ENCODE measurements at places on chromosomes 1 and 21.

- DNase-seq: no peak
Observed at GRCh38 chr1:151013518-151013917, 5.3 kb downstream of the PRUNE1 start.

DNA sequence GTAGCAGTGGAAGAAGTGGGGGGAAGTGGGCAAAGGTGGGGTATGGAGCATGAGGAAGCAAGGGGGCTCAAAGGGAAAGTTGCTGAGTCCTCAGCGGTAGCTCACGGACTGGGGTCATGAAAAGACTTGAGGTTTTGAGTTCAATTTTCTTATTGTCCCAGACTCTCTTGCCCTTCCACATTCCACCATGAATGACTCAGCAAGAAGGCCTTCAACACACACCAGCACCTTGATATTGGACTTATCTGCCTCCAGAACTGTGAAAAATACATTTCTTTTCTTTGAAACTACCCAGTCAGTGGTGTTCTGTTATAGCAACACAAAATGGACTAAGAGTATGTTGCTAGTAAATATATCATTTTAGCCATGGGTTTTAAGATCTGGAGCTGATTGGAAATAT lies 17.3 kb upstream of the RHBDL2 start:
- DNase-seq: no peak

DNA sequence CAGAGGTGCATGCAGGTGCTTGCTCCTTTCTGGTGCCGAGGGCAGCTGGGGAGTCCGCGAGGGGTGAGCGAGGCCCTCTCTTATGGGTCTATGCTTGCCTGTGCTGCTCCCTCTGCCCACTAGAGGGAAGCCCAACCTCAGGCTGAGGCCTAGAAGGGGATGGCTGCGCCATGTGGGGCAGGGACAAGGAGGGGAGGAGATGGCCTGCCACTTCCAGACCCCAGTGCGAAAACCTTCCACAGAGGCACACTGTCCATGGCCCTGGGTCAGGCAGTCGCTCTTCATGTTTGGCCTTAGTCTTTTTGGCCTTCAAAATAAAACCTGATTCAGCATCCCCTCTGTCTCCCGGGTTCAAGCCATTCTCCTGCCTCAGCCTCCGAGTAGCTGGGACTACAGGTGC lies 14.0 kb downstream of the RHBG start:
- DNase-seq: peak; percentile 82

DNA sequence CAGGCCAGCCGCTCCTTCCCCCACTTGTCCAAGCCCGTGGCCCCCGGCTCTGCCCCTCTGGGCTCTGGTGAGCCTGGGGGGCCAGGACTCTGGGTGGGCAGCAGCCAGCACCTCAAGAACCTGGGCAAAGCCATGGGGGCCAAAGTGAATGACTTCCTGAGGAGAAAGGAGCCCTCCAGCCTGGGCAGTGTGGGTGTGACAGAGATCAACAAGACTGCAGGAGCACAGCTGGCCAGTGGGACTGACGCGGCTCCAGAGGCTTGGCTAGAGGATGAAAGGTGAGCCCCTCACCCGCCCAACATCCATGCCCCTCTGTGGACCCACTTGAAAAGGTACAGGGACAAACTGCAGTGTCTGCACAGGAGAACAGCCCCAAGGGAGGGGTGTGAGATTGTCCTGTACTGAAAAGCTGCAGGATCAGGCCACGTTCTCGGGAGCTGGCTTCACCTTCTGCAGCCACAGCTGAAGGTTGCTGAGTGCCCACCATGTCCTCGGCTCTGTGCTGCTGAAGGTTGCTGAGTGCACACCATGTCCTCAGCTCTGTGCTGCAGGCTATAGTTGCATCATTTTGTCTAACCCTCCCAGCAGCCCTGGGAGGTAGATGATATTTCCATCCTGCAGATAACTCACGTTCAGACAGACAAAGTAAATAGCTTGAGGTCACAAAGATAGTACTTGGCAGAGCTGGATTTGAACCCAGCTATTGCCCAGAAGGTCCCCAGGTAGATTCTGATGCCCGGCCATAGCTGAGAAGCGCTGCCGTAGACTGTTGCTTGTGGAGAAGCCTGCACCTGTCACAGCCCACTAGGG lies 618 bp downstream of the C1orf226 start:
- DNase-seq: no peak

- no peak for DNase-seq
Observed at GRCh38 chr1:33667386-33668282, 195.2 kb downstream of the ZSCAN20 start.

- DNase-seq: no peak
Observed at GRCh38 chr1:116133696-116134475, 22.7 kb downstream of the MAB21L3 start.

GRCh38 chr1:46941135-46941694 lies at the start of gene CYP4A11:
TSS of gene CYP4A11 (minus strand) at chr1:46941476. CDS start at chr1:46941433, 43 bp downstream.
- no peak for DNase-seq

- DNase-seq: no peak
Observed at GRCh38 chr1:24186711-24186992, 437 bp downstream of the IFNLR1 start.

Data from spleen (tissue), 13 donors.